ENCODE measurements at places on chromosomes 16 and 17. TPM values are rescaled to one million over a fixed set of nuclear protein-coding genes. Genes with fewer than 3 reads are reported as not detected.

DNA sequence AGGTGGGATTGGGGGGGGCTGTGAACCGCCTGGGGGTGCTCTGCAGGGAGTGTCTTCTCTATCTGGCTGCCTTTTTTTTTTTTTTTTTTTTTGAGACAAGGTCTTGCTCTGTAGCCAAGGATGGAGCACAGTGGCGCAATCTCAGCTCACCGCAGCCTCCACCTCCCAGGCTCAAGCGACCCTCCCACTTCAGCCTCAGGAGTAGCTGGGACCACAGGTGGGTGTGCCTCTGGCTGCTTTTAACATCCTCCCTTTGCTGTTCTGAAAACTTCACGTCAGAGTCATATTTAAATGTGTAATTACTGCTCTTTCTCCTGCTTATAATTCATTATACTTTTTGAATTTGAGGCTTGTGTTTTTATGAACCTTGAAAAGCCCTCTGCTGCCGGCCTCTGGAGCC is 78.4 kb downstream of the ZNF778 start:
- H3K36me3 ChIP-seq = peaks cover 12% of the 10 kb centered on the region
- H3K4me1 ChIP-seq = peaks cover 42% of the 10 kb centered on the region
- no peak for DNase-seq
- H3K27me3 ChIP-seq = no peaks in the 10 kb centered on the region
- H3K4me3 ChIP-seq = no peak overlapping the region
- no peak overlapping the region for H3K27ac ChIP-seq

DNA sequence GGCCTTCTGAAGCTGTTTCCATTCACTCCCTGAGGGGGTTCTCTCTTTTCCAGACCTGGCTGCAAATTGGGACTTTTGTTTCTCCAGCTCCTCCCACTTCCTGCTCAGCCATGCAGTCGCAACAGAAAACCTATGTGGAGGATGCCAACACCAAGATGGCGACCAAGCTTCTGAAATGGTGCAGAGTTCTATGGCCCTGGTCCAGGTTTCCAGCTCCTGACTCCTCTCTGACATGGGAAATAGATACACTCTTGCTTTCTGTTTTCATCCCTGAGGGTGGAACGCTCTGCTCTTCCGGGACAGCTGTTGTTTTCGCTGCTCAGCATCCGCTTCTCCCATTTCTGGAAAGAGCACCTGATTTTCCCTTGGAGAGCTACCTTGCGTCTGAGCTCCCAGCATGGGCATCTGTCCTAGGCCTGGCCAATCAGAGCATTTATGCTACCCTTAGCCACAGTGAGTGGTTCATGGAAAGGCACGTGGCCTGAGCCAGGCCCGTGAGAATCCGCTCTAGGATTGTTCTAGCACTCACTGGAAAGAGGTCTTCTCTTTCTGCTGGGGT is 8.1 kb downstream of the GPRC5B start:
- H3K27me3 ChIP-seq = no peaks in the 10 kb centered on the region
- no peaks in the 10 kb centered on the region for H3K4me1 ChIP-seq
- no peak for DNase-seq
- H3K4me3 ChIP-seq = no peak overlapping the region

GRCh38 chr16:4442371-4442770 is 16.7 kb downstream of the DNAJA3 start:
- H3K4me3 ChIP-seq = no peak overlapping the region
- peaks cover 3% of the 10 kb centered on the region for H3K4me1 ChIP-seq

GRCh38 chr16:75114946-75115825 is 1.4 kb downstream of the LDHD start:
- no peak overlapping the region for H3K27ac ChIP-seq
- H3K4me1 ChIP-seq = peaks cover 15% of the 10 kb centered on the region
- DNase-seq = no peak

- peak; percentile 70 for DNase-seq
- H3K36me3 ChIP-seq = no peaks in the 10 kb centered on the region
- H3K4me3 ChIP-seq = no peak overlapping the region
- no peaks in the 10 kb centered on the region for H3K27me3 ChIP-seq
- H3K4me1 ChIP-seq = peaks cover 22% of the 10 kb centered on the region
Observed at GRCh38 chr17:6427279-6427781, 7.6 kb downstream of the AIPL1 start.

DNA sequence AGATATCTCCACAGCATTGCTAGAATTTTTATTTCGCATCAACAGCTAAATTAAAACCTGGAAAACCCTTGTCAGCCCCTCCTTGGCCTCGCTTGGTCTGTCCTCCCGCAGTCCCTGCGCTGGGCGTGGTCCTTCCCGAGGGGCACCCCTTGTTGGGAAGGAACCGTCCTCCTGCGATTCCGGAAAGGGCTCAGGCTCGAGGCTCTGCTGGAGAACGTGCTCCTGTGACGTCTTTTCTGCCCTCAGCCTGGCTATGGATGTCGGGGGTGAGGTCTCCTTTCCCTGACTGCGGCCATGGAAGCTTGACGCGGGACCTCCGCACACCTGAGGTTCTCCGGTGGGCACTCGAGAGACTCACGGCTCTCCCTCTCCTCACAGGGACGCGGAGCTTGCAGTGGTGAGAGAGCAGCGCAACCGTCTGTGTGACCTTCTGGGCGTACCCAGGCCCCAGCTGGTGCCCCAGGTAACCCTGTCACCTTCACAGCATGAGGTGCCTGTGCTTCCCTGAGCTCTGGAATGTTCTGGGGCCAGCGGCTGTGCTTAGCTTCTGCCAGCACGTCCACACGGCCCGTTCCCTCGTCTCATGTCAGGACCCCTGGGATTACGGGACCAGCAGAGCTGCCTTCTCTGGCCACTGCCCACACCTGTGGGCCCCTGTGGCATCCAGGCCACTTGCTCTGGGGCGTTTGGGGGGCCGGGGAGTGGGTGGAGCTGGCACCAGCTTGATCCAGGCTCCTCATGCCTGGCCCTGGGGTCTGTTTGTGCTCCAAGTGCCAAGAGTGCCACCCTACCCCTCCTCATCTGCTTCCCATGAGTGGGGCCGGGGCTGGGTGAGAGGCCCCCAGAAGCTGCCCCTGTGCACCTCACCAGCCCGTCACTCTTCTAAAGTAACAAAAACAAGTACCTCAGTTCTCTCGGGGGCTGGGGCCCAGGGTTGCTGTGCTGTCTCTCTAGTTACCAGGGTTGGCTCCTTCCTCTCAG is 101.5 kb upstream of the ZNF750 start:
- H3K36me3 ChIP-seq = peaks cover 46% of the 10 kb centered on the region
- H3K4me3 ChIP-seq = no peak overlapping the region
- DNase-seq = no peak
- H3K27me3 ChIP-seq = no peaks in the 10 kb centered on the region
- H3K27ac ChIP-seq = no peak overlapping the region

GRCh38 chr17:28860363-28860808 is 5.6 kb downstream of the ERAL1 start:
- peaks cover 3% of the 10 kb centered on the region for H3K4me1 ChIP-seq
- no peak for DNase-seq

GRCh38 chr17:58411408-58411894 is 5.9 kb downstream of the RNF43 start:
- no peaks in the 10 kb centered on the region for H3K36me3 ChIP-seq
- no peak for DNase-seq
- H3K4me3 ChIP-seq = no peak overlapping the region
- no peak overlapping the region for H3K27ac ChIP-seq
- no peaks in the 10 kb centered on the region for H3K27me3 ChIP-seq
- no peaks in the 10 kb centered on the region for H3K4me1 ChIP-seq

DNA sequence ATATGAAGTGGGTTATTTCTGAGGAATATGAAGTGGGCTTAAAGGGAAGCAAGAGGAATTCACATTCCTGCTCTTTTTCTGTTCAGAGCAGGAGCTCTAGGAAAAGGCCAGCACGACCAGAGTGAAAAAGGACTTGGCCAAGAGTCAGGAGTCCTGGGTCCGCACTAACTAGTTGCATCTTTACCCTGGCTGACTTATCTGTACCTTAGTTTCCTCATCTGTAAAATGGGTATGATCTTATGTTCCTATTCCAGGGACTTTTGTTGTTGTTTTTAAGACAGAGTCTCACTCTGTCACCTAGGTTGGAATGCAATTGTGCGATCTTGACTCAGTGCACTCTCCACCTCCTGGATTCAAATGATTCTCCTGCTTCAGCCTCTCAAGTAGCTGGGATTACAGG is 52.5 kb downstream of the CNGB1 start:
- no peaks in the 10 kb centered on the region for H3K36me3 ChIP-seq
- no peaks in the 10 kb centered on the region for H3K4me1 ChIP-seq
- H3K27ac ChIP-seq = no peak overlapping the region
- no peaks in the 10 kb centered on the region for H3K27me3 ChIP-seq

- H3K4me1 ChIP-seq = no peaks in the 10 kb centered on the region
- no peak overlapping the region for H3K4me3 ChIP-seq
- no peaks in the 10 kb centered on the region for H3K27me3 ChIP-seq
- no peaks in the 10 kb centered on the region for H3K36me3 ChIP-seq
Observed at GRCh38 chr16:51596247-51596646, 445.2 kb upstream of the SALL1 start.

- peaks cover 59% of the 10 kb centered on the region for H3K4me1 ChIP-seq
- H3K36me3 ChIP-seq = no peaks in the 10 kb centered on the region
- H3K4me3 ChIP-seq = no peak overlapping the region
- H3K27me3 ChIP-seq = peaks cover 17% of the 10 kb centered on the region
- DNase-seq = peak; percentile 78
- no peak overlapping the region for H3K27ac ChIP-seq
Observed at GRCh38 chr17:83103200-83103942, 24.0 kb downstream of the METRNL start.

- H3K36me3 ChIP-seq = peaks cover 13% of the 10 kb centered on the region
- H3K4me3 ChIP-seq = peak overlapping the region; percentile 95
- DNase-seq = no peak
- H3K27me3 ChIP-seq = no peaks in the 10 kb centered on the region
Observed at GRCh38 chr17:68248199-68248825, 469 bp downstream of the AMZ2 start.

DNA sequence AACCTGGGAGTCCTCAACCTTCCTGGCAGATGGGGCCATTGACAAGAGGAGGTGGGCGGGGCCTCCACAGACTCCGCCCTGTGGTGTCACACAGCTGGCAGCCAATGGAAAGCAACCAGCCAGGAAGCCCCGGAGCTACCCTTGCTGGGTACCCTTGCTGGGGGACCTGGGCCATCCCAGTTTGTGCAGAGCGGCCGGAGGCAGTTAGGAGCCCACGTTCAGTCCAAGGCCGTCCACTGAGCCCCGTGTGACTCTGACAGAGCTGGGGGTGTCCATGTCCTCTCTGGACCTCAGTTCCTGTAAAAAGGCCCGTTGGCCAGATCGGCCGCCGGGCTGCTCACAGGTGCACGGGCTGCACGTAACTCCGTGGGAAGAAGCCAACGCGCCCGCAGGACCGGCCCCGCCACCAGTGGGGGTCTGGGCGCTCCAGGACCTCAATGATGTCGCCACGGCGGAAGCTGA is 17.1 kb upstream of the FAM83G start:
- no peaks in the 10 kb centered on the region for H3K27me3 ChIP-seq
- no peak overlapping the region for H3K27ac ChIP-seq
- DNase-seq = no peak
- no peak overlapping the region for H3K4me3 ChIP-seq

- H3K27me3 ChIP-seq = no peaks in the 10 kb centered on the region
- H3K4me3 ChIP-seq = no peak overlapping the region
- no peaks in the 10 kb centered on the region for H3K36me3 ChIP-seq
- H3K27ac ChIP-seq = no peak overlapping the region
- no peaks in the 10 kb centered on the region for H3K4me1 ChIP-seq
- DNase-seq = no peak
Observed at GRCh38 chr17:53792997-53793396, 29.7 kb upstream of the KIF2B start.

DNA sequence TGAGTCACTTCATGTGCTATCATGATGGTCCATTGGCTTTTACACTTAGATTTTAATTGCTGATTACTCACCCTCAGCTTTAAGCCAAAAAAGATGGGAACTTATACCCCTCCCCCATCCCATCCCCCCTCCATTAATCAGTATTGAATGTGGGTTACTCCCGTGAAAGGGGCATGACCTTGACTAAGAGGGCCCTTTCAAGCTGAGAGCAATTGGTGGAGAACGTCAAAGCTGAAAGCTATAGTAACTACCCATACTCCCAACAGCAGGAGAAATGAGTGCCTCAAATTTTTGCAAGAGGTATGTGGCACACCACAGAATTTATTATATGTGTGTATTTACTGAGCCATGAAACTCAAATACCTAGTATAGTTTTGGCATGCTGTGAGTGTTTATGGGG is 99.7 kb upstream of the CDH8 start:
- no peaks in the 10 kb centered on the region for H3K36me3 ChIP-seq
- no peak overlapping the region for H3K27ac ChIP-seq
- no peak for DNase-seq

- H3K4me3 ChIP-seq = peak overlapping the region; percentile 75
- H3K27ac ChIP-seq = peak overlapping the region; percentile 99
- no peaks in the 10 kb centered on the region for H3K27me3 ChIP-seq
Observed at GRCh38 chr17:82228278-82228841, 482 bp upstream of the SLC16A3 start.

- no peaks in the 10 kb centered on the region for H3K4me1 ChIP-seq
- H3K27me3 ChIP-seq = peaks cover 5% of the 10 kb centered on the region
- H3K36me3 ChIP-seq = no peaks in the 10 kb centered on the region
- H3K4me3 ChIP-seq = no peak overlapping the region
Observed at GRCh38 chr16:24668481-24669061, 60.9 kb upstream of the TNRC6A start.

DNA sequence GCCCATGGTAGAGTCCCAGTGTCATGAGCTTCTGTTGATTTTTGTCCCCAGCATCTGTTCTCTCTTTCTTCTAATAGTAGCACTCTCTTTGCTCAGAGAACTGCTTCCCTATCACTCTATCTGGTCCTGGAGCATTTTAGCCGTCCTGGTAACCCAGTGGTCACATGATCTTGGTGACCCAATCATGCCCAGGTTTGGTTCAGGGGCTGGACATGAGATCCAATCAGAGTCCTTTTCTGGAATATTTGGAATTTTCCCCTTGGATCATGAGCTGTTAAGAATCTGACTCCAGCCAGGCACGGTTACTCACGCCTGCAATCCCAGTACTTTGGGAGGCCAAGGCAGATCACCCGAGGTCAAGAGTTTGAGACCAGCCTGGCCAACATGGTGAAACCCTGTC is 197.0 kb downstream of the RAB11FIP4 start:
- DNase-seq = no peak
- no peak overlapping the region for H3K27ac ChIP-seq
- no peaks in the 10 kb centered on the region for H3K27me3 ChIP-seq
- no peaks in the 10 kb centered on the region for H3K36me3 ChIP-seq
- H3K4me3 ChIP-seq = no peak overlapping the region

DNA sequence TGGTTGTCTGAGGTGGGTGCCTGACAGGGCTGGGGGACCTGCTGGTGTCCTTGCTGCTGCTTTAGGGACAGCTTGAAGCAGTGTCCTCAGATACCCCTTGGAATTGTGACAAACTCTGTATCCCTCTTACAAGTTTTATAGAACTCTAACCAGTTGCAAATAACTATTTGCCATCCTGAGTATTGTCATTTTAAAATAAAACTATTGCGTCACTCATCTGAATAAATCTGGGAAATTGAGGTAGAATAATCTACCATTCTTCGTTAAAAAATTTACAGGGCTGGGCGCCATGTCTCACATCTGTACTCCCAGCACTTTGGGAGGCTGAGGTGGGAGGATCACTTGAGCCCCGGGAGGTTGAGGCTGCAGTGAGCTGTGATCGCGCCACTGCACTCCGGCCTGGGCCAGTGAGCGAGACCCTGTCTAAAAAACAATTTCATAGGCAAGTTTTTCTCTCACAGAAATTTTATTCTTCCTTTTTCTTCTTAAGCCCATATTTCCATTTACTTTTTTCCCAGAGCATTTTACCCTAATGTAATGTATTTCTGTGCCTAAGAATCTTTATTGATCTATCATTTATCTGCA is 14.2 kb downstream of the ZNF750 start:
- H3K36me3 ChIP-seq = peaks cover 2% of the 10 kb centered on the region
- H3K4me3 ChIP-seq = no peak overlapping the region
- no peak for DNase-seq
- H3K4me1 ChIP-seq = peaks cover 8% of the 10 kb centered on the region
- no peaks in the 10 kb centered on the region for H3K27me3 ChIP-seq

TBC1D3K gene
- total RNA-seq = not detected

CCL4 gene
- total RNA-seq = 476 TPM
